ENCODE measurements at places on chromosomes 11 and 22.

DNA sequence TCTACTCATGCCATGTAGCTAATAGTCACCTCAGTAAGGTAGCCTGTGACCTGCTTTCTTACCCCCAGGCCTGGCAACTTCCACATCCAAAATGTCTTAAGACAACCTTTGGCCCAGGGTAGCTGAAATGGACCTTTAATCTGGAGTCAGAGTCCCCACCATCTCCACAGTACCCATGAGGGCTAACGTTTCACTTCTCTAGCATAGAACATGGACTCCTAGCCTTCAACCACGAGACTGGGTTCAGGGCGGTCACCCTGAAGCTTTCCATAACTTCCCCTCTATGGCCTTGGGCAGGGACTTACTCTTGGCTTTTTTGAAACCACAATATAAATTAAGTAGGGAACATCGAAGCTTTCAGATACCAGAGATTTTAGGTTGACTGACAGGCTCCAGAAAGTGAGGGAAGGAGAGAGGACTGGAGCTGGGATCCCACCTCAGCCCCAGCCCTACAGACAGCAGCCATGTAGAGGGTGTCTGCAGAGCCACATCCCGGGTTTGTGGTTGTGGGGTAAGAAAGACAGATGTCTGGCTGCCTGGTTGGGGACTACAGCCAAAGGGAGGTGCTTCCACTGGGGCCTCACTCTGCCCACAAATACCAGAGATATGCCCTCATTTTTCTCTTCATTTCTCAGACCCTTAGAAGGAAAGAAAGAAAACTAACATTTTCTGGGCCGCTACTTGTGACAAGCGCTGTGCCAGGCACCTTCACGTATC lies 2.6 kb downstream of the TBC1D10A start:
- no peak for DNase-seq

DNA sequence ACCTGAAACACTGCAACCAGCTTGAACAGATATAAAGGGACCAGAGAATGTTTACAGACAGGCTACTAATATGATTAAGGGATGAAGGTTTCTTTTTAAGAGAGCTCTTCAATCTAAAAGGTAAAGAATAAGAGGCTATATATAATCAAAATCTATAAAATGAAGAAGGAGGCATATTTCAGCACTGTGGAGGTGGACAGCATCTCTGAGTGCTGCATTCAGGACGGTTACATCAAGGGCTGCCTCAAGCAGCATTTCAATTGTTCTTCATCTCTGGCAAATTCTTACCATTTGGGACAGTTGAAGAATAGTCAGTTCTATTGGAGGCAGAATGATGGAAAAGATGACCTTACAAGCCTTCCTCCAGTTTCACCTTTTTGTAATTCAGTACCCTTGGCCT lies 139.6 kb upstream of the LMO1 start:
- no peak for DNase-seq

DNA sequence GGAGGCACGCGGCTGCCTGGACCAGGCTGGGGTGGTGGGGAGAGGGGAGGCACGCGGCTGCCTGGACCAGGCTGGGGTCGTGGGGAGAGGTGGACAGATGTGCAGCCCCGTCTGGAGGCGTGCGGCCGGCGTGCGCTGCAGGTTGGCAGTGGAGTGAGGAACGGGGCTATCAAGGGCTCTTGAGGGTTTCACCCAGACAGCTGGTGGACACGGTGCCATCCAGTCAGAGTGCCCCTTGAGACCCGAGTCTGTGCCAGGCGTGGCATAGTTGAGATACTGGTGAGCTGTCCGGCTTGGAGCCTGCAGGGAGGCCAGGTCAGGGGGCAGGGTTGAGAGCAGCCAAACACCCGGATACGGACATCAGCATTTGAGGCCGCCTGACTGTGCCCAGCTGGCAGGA lies 1.5 kb upstream of the GRAMD4 start:
- no peak for DNase-seq

- no peak for DNase-seq
These were observed 58.7 kb upstream of the CHST1 start for GRCh38 chr11:45724153-45724552.

DNA sequence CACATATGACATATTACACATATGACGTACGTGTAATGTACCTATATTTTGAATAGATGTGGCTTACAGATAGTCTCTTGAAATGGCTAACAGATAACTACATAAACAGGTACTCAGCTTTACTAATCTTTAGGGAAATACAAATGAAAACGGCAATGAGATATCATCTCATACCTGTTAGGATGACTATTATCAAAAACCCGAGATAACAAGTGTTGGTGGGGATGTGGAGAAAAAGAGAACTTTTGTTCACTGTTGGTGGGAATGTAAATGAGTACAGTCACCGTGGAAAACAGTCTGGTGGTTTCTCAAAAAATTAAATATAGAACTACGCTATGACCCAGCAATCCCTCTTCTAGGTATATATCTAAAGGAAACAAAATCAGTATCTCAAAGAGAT lies 247.6 kb downstream of the ETS1 start:
- no peak for DNase-seq

- DNase-seq, result no peak
These were observed 177.5 kb upstream of the CTSC start for GRCh38 chr11:88515002-88515401.

Measured in cerebellar nuclear complex (tissue), 1 donor.